Non-pigmented ciliary epithelial cell (primary cell): ENCODE measurements at places on chromosomes 7 and 10.

GRCh38 chr7:31234836-31235605 is 105.5 kb downstream of the NEUROD6 start:
- no peak for DNase-seq

GRCh38 chr7:21851559-21851967 is 94.1 kb downstream of the CDCA7L start:
- no peak for DNase-seq

GRCh38 chr7:76231583-76231982 is 29.9 kb downstream of the SRRM3 start:
- no peak for DNase-seq

DNA sequence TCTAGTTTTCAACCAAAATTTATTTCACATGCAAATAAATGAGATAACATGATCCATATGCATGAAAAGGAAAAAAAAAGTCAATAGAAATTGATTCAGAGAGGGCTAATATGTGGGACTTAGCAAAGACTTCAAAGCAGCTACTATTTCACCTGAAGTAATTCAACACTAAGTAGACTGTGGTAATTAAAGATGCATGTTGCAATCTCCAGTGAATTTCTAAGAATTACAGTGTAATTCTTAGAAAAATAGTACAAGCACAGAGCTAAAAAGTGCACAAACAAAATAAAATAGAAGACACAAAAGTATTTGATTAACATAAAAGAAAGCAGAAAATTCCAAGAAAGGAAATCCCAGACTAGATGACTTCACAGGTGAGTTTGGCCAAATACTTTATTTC is 25.7 kb downstream of the GPR22 start:
- DNase-seq = no peak
